ENCODE measurements at places on chromosomes 7 and 10.

DNA sequence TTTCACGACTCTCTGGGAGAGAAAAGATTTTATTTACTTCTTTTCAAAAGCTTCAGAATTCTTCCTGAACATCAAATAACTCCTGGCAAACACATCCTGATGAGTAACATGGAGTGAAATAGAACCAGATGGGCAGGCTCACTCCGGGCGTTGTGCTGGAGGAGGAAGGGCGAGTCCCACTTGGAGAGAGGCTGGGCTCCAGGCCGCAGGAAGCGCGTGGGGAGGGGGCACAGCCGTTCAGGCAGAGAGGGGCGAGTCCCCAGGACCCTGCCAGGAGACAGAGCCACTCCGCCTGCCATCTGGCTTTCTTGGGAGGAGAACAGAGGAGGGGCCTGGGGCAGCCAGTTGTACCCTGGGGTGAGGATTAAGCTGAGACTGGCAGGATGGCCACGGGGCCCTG lies 265.9 kb upstream of the ZMIZ1 start:
- DNase-seq: no peak

DNA sequence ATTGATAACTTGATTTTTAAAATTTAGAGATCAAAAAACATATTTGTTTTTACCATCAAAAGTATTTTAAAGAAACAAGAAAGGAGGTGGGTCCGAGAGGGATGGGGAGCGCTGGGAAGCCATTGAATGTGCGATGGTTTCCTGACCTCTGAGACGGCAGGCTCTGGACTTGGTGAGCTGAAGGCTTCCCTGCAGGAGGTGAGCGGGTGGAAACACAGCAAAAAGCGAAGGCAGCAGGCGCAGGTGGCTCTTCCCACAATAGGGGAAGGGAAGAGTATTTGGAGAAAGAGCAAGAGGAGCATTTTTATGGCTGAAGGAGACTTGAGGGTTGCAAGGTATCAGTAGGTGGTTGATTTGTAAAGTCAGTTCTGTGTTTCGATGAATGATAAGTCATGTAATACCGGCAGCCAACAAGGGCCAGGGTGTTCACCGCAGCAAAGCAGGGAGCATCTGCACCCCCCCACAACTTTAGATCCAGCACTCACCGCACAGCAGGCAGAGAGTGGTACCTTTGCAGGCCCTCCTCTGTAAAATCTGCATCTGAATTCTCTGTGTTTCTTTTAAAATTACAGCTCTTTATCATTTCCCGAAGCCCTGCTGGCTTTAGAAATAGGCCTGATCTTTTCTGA lies 10.5 kb downstream of the C10orf53 start:
- no peak for DNase-seq

DNA sequence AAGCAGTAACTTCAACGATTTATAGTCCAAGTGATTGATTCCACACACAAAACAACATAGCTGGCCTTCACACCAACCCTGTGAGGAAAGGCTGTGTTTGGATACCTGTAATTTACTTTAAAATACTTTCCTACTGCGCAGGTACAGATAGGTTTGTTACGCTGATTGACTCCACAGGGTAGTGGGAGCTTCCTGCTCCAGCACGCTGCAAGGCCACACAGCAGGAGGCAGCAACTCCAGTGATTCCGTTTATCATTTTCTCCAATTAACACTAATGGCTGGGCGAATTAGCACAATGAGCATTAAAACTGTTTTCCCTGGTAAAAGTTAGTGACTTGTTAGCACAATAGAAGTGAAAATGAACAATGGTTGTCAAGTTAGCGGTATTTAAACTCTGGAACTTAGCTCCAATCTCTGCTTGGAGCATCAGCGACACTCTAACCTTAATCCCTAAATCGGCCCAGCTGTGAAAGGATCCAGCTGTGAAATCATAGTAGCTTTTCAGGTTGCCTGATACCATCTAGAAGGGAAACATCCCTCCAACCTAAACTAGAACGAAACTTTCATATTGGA lies 959 bp downstream of the DCLRE1C start:
- no peak for DNase-seq

- DNase-seq: peak; percentile 45
These were observed 30.0 kb downstream of the GUSB start for GRCh38 chr7:65951837-65952578.

DNA sequence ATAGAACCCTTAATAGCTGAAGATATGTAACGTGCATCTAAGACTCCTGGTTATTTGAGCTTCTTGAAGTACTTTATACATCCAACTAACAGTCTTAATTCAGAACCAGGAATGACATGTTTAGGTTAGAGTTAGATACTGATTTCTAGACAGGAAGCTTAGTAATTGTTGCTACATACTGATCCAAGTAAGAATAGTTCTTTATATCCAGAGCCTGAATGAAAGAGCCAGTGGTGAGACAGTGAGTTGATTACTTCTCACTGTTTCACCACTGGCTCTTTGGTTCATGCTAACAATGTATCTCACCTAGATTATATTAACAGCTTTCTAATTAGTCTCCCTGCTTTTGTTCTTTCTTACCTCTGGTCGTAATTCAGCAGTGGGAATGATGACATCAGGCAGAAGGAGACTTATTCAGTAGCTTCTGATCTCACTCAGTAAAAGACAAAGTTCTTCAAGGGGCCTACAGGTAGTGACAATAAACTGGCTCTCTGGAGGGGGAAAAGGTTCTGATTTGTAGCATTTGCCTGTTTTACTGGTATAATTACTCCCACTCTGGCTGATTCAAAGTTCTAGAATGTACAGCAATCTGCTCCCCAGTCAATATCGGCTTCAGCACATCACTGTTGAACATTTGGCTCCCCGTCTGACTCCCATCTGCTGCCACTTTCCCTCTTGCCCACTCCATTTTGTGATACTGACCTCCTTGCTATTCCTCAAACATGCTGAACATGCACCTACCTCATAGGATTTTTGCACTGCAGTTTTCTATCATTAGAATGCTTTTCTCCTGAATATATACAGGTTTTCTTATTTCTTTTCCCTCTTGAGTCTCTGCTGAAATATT lies 29.1 kb downstream of the MCU start:
- DNase-seq: no peak
